T-helper 9 cell (primary cell): ENCODE measurements at places on chromosomes 1 and 21.

- no peak for DNase-seq
These were observed 131.0 kb downstream of the TRIM33 start for GRCh38 chr1:114379987-114380386.

DNA sequence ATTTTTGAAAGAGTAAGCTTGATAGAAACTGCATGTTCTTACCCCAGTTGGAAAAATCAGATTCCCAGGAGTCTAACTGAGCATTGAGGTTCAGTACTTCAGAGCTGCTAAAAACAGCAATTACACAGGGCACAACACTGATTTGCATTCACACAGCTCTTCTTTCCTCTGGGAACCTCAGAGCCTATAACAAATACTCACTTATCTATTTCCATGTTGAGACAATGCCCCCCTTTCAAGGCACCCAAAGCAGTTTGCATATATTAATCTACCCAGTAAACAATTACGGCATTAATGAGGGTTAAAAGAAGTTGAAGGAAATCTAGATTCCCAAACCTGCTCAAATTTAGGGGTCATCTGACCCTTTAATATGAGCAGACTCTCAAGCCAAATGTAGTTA lies 126.9 kb upstream of the SLC35F3 start:
- no peak for DNase-seq

DNA sequence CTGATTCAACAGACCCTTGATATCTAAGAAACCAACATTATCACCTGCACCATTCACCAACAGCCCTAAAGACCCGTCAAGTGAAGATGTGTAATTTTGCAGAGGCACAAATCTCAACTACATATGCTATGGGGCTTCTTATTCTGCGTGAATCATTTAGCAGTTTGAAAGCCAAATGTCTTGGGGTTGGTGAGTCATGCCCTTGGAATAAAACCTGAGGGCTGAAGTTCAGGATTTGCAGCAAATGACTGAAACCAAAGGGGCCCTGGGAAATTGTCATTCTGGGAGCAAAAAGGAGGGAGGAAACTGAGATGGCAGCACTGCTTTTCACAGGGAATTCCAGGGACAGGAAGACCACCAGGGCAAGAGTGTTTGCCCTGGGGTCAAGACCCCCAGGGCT lies 79.2 kb upstream of the TNR start:
- no peak for DNase-seq

- DNase-seq = no peak
These were observed 16.2 kb upstream of the TNFRSF1B start for GRCh38 chr1:12150456-12151200.

DNA sequence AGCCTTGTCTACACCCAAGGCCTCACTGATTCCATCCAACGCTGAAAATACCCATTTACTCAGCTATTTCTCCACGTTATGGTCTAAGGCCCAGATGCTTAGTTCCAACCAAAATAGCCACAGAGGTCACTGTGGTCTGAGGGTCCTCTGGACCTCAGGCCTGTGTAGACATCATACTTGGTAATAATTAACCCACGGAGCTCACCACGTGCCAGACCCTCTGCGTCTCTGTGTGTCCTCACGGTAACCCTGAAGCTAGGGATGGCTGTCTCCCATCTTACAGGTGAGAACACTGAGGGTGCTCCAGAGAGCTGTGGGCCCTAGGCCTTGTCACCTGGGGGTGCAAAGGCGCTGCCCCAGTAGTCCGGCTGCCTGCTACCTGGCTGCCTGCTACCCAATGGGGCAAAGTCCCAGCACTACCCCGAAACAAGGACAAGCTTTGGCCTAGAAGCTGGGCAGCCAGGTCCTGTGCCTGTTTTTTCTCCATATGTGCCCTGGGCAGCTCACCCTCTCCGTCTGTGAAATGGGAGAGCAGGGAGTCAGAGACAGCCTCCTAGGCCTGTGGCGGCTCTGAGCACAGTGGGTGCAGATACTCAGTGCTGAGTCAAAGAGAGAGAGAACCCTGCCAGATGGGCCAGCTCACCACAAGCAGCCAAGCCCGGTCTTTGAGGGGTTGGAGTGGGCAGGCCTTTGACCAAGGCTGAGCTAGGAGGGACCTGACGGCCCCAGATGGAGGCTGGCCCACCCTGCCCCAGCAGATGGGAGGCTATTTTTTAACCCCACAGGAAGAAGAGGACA lies 17.0 kb upstream of the RUNX3 start:
- DNase-seq = no peak

- no peak for DNase-seq
These were observed 108.9 kb upstream of the PDC start for GRCh38 chr1:186569856-186570255.

- no peak for DNase-seq
These were observed 52.4 kb upstream of the BCL10 start for GRCh38 chr1:85328713-85329397.
